ENCODE measurements at places on chromosomes 3 and 15.
A peak's percentile ranks its signal among the peaks of the same experiment; 100 is the strongest.

- DNase-seq, result no peak
Observed at GRCh38 chr15:32908135-32908801, 190.5 kb downstream of the GREM1 start.

DNA sequence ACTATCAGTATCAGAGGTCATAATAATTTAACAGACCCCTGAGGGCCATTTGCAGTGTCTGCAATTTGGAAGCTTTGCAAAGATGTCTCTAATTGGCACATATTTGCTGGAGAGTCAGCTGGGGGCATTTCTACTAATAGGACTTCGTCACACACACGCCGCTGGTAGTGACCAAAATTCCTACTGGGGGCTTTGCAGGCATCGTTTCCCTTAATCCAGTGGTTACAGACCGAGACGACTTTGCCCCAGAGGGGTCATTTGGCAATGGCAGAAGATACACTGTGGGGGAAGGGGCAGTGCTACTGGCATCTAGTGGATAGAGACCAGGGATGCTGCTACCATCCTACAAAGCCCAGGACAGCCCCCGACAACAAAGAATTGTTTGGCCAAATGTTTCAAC, 151.0 kb upstream of the LRTM1 start:
- DNase-seq, result no peak

DNA sequence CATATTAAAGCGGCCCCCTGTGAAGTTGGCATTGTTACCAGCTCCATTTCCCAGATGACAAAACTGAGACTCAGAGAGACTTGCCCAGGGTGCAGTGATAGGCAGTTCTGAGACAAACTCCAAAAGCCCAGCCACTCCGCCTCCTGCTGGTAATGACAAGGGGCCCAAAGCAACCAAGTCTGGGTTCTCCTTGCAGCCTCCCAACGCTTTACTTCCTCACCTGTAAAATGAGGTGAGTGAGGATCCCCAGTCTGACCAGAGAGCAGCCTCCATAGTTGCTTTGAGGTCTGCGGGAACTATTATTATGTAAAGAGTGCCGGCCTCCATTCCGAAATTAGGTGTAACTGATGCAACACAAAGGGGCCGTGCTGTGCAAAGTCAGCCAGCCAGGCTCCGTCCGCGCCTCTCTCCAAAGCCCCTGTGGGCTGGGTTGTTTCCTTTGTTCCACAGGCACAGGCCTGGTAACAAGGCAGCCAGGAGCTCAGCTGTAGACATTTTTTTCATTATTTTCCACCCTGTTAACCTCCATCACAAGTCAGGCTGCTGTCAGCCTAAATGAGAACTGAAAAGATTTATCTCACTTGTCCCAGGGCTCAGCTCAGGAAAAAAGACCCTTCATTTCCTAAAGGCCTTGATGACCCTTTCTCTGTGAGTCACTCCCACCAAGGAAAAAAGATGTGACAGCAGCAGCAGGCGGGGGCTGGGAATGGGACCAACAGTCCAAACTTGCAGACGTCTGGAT, 139.1 kb upstream of the RAD18 start:
- DNase-seq, result no peak

- no peak for DNase-seq
Observed at GRCh38 chr3:13533885-13534301, 15.0 kb upstream of the FBLN2 start.

DNA sequence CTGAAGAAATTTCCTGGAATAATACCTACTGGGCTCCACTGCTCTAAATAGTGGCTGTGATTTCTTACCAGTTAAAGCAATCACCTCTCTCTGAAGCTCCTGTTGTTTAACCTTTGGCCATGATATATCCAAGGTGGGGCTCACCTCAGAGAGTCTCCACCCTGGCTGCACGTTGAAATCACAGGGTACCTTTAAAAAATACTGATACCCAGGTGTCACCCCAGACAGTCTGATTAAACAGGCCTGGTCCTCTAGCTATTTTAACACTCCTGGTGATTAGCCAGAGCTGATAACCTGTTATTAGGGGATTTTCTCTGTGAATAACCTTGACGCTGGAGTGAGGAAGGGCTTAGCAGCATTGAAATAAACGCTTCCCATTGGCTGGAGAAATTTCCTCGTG, 22.3 kb upstream of the ZBTB38 start:
- no peak for DNase-seq

DNA sequence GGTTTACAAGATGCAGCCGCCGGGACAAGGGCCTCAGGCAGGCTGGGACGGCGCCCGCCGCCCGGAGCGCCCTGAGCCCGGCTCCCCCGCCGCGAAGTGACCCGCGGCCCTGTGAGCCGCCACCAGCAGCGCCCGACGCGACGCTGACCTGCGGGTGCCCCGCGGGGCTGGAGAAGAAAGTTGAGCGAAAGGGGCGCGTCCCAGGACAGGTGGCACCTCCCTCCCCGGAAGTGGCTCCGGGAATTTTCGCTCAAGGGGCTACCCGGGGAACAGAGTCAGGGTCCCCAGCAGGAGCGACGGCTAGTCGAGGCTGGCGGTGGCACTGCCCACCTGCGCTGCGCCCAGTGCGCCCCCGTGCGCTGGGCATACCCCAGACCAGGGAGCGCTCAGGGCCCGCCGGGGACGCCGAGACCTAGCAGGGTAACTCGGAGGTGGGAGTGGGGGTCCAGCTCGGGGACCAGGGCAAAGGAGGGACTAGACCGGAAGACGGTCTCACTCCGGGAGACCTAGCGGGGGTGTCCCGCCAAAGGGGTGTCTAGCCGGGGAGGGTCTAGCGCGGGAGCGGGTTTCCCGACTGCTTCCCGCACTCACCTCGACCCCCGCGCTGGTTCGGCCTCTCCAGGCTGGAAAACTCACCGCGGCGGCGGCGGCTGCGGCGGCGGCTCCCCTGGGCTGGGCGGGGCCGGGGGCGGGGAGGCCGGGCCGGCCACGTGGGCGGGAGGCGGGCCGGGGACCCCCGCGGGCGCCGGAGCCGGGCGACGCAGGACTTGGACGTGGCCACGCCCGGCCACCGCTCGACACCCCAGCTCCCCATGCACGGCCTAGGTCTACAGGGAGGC, 18.4 kb downstream of the SPATA12 start:
- no peak for DNase-seq

GRCh38 chr3:35744419-35744818, 105.1 kb downstream of the ARPP21 start:
- DNase-seq, result no peak

DNA sequence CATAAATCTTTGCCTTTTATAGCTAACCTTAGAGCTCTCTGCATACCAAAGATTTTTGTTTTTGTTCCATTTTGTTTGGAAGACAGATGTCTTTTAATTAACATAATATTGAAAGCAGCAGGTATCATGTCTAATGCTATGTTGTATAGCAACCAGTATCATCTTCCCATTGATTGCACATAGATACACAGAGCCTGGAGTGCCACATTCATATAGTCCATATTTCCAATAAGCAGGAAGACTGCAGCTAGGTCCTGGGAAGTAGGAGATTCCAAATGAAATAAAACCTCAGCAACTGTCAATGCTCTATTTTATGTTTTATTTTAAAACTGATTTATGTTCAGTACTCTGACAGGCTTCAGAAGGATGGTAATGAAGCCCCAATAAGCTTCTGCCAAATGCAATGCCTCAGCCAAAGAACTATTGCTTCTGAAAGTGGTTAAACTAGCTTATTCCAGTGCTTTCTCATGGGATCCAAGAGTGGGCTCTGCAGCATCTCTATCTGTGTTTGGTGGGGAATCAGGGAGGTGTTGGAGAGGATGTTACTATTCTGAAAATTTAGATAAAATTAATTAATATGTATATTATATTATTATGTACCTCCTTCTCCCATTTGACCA, 6.5 kb upstream of the KCNMB2 start:
- no peak for DNase-seq

- no peak for DNase-seq
Observed at GRCh38 chr3:134355416-134355815, 18.8 kb downstream of the AMOTL2 start.

DNA sequence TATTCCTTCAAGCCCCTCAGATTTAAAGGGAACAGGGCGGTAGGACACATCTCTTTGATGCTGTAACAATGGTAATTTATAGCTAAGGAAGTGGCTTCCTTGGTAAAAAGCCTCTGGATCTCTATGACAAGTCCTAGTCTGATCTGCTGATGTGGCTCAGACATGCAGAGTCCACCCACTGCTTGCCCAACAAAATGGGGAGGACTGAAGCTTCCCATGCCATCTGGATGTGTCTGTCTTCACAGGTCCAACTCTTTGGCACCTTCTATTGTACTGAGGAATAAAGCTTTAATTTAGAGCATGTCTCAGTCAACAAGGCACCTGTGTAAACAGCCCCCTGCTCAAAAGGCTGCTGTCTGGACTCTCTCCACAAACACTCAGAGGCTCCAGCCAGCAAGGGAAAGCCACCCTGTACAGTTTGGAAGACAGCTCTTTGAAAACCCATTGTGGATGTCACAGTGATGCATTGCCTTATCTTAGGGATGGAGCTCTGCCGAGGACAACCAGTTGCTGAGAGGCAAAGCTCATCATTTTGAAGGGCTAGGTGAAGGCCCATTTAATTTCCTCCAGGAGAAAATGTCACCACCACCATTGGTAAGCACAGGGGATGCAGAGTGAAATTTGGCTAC, 348.6 kb upstream of the GRM7 start:
- no peak for DNase-seq

DNA sequence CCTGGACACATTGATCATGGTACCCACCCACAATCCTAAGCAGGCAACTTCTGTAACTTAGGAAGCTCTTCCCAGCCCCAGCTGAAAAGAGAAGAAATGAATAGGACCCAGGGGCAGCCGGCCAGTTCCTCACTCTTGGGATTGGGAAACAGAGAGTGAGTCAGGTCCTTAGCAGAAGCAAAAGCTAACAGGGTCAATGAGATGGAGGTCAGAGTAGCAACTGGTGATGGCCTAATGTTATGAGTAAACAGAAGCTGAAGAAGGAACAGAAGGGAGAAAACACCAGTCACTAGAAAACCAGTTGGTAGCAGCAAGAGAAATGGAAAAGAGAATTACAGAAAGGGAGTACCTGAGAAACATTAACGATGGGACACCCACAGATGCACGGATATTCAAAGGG, 20.0 kb downstream of the RIOX2 start:
- no peak for DNase-seq

GRCh38 chr3:164186095-164186494, 892.2 kb downstream of the SI start:
- DNase-seq, result no peak

DNA sequence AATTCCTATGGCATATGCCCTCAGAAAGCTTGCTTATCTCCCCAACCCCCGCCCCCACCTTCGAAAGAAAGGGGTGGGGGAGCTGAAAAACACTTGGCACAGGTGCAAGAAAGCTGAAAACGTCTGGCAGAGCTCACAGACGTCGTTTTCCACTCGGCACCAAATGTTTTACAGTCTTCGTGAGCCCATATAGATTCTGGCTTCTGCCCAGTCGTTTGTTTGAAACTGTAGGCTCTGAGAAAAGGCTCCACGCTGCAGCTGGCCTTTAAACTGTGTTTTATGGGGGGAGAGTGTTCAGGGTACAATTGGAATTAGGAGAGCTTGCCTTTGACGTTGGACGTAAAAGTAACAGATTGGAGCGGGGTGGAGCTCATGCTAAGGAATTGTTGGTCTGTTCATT, 130.3 kb downstream of the MDFIC2 start:
- DNase-seq, result no peak

GRCh38 chr3:100527347-100527735, 34.9 kb downstream of the TMEM45A start:
- DNase-seq, result no peak

GRCh38 chr15:60507596-60508424, 28.9 kb upstream of the ICE2 start:
- DNase-seq, result peak; percentile 30

DNA sequence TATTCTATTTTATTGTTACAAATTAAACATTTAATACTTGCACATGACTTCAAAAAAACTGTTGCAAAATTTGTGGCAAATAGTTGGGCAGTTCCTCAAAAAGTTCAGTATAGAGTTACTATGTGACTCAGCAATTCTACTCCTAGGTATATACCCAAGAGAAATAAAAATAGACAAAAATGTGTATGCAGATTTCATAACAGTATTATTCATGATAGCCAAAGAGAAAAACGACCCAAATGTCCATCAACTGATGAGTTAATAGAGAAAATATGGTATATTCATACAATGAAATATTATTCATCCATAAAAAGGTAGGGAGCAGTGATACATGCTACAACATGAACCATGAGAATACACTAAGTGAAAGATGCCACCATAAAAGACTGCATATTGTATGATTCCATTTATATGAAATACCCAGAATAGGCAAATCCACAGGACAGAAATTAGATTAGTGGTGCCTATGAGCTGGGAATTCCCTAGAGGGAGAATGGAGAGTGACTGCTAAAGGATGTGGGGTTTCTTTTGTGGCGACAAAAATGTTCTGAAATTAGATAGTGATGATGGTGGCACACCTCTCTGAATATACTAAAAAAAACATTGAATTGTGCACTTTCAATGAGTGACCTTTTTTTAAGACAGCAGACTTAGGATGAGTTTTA, 31.6 kb upstream of the CLASP2 start:
- no peak for DNase-seq

- DNase-seq, result no peak
Observed at GRCh38 chr15:59306520-59307164, 66.0 kb downstream of the MYO1E start.

GRCh38 chr3:185555101-185555501, 2.7 kb upstream of the LIPH start:
- no peak for DNase-seq

GRCh38 chr3:104359546-104359945, 1007.2 kb upstream of the ALCAM start:
- DNase-seq, result no peak

GRCh38 chr3:178443634-178444033, 92.6 kb upstream of the KCNMB2 start:
- DNase-seq, result no peak

DNA sequence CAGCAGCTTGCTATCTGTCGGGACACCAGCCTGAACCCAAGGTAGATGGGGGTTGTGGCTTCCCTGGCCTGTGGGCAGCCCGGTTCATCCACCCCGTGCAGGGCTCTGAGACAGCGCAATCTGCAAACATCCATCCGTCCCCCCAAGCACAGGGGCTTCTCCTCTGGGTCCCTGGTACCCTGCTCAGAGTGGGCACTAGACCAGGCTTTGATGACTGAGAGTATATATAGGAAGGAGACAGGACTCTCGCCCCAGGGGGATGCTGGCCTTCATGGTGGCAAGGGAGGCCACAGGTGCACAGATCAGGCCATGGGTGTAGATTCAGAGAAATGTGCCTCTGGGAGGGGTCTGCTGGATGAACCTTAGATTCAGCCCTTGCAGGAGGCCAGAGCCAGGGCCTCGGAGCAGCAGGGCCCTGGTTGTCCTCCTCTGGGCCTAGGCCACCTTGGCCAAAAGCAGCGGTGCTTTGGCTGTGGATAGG, 40.3 kb downstream of the CFAP100 start:
- DNase-seq, result no peak

GRCh38 chr15:60325905-60326304, 71.9 kb downstream of the ANXA2 start:
- DNase-seq, result no peak

Measured in T-cell (primary cell).